ENCODE measurements at places on chromosomes 2 and 18.
A peak's percentile ranks its signal among the peaks of the same experiment; 100 is the strongest.

GRCh38 chr2:198376677-198377076 lies 572.3 kb downstream of the PLCL1 start:
- no peak for DNase-seq

- DNase-seq: no peak
Observed at GRCh38 chr2:71833855-71834560, 313.7 kb downstream of the CYP26B1 start.

DNA sequence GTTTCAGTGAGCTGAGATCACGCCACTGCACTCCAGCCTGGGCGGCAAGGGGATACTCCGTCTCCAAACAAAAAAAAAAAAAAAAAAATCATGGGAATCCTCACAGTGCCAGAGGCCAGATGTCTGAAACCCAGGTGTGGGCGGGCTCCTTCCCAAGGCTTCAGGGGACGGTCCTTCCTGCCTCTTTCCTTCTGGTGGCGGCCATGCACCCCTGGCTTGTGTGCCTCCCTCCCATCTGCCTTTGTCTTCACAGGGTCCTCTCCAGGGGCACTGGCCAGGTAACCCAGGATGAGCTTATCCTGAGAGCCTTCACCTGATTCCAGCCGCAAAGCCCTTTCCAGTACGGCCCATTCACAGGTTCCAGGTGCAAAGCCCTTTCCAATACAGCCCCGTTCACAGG lies 40.9 kb upstream of the GPC1 start:
- DNase-seq: no peak

DNA sequence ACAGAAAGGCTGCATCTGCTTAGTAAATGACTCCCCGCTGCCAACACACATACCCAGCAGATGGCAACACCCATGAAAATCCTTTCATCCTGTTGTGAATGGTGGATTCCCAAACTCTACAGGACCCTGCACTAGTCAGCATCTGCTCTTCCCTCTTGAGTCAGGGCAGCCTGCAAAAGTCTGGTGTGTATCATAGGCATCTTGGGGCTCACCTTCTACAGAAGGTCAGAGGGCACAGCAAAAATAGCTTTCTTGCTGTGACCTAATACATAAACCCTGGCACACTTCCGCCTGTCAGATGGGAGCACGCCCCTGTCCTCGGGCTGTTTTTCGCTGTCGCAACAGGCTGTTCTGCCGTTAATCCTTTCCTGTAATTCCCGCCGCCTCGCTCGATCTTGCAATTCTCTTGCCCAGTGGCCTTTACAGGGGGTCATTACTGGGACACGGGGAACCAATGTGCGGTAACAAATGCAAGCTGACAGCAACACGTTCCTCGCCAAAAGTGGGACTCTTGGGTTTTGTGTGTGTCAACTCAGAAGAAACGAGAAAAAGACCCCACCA lies 19.9 kb upstream of the SCYGR1 start:
- no peak for DNase-seq

GRCh38 chr2:34985474-34985873 lies 1370.1 kb upstream of the CRIM1 start:
- DNase-seq: no peak

DNA sequence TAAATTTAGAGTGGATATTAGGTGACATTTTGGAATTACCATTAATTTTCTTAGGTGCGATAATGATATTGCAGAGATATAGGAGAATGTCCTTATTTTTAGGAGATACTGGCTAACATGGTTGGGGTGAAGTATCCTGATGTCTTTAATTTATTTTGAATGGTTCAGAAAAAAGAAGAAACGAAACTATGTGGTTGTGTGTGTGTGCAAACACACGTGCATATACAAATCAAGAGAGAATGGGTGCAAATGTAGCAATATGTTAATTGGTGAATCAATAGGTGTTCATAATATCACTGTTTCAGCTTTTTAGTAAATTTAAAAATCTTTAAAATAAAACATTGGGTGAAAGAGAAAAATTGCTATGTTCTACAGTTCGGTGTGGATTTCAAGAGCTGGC lies 140.9 kb downstream of the DIS3L2 start:
- DNase-seq: no peak

- no peak for DNase-seq
Observed at GRCh38 chr2:198411936-198412335, 607.5 kb downstream of the PLCL1 start.

DNA sequence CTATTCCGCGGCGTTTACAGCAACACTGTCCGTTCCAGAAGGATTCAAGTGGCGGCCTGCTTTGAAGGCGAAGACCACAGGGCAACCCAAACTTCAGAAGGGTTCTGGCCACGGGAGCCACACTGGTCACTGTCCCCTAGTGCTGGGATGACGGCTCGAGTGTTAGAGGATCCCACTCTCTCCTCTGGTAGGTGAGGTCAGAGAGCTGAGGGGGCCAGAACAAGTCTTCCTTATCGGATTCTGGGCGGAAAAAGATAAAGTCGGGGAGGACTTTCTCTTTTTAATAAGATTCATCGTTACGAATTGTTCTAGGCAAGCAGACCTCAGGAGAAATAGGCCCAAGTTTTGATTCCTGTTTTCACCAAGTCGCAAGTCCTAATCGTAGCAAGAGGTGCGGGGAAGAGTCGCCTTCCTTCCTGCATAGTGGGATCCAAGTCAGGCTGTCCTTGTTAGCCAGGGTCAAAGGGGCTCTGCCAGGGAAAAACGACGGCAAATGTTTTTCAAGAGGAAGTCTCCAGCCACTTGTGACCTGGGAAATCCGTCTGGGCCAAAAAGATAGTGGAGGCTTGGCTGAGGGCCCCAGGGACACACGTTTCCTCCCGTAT lies 864 bp upstream of the MYL12A start:
- DNase-seq: no peak

GRCh38 chr2:210224941-210225672 lies at the start of gene ACADL:
Gene ACADL (minus strand): TSS chr2:210225447. CDS start chr2:210225263, 184 bp downstream.
- no peak for DNase-seq

- DNase-seq: peak; percentile 94
Observed at GRCh38 chr2:26982102-26982742, 11.8 kb downstream of the MAPRE3 start.

GRCh38 chr2:127226520-127227263 lies 6.6 kb upstream of the CYP27C1 start:
- DNase-seq: no peak

DNA sequence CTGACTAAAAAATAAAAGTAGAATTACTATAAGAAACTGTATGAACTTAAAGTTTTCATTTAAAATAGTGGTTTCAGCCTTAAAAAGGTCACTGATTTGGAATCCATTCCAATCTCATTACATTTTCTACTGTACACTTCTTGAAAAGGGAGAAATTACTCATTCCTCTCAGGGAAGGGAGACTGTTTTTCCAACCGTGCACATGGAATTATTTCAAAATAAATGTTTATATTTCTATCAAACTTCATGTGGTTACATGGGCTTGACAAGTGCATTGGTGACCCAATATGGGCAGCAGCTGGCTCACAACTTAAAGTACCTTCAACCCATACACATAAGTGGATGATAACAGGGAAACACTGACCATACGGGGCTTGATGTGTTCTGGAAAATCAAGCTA lies 324.5 kb upstream of the THUMPD2 start:
- no peak for DNase-seq

DNA sequence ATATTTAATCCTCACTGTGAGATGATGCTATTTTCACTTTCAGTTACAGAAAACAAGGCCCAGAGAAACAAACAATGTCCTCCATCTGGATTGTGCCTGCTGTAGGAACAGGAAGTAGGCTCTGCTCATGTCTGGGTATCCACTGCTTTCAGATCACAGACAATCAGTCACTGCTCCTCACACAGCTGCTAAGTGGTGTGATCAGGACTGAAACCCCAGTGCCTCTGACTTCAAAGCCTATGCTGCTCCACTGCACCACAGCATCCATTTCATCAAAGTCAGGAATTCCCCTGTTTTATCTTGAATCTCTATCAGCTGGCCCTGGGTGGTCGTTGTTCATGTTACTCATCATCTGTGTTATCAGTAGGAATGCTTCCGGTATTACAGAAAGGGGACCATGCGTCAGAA lies 303.8 kb upstream of the TRIB2 start:
- DNase-seq: no peak

- no peak for DNase-seq
Observed at GRCh38 chr18:22179174-22179573, 9.8 kb downstream of the GATA6 start.

DNA sequence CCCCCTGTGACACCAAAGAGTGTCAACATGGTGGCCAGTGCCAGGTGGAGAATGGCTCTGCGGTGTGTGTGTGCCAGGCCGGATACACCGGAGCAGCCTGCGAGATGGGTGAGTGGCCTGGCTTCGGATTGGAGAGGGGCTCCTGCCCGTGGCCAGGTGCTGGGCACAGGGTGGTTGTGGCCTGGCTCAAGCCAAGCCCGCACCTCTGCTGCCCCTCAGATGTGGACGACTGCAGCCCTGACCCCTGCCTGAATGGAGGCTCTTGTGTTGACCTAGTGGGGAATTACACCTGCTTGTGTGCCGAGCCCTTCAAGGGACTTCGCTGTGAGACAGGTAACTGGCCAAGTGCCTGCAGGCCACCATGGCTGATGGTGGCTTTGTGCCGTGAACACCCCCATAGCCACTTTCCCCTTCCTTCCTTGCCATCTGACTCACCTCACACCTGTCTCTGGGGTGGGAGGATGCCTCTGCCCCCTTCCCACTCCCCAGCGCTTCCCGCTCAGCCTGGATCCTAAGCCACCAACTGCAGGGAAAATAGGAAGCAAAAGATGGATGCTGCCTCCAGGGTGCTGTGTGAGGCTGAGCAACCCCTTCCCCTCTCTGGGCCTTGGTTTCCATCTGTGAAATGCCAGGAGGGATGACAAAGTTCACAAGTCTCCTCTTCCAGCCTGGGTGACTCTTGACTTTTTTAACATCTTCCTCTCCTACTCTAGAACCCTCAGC lies 41.8 kb downstream of the SNED1 start:
- DNase-seq: no peak

DNA sequence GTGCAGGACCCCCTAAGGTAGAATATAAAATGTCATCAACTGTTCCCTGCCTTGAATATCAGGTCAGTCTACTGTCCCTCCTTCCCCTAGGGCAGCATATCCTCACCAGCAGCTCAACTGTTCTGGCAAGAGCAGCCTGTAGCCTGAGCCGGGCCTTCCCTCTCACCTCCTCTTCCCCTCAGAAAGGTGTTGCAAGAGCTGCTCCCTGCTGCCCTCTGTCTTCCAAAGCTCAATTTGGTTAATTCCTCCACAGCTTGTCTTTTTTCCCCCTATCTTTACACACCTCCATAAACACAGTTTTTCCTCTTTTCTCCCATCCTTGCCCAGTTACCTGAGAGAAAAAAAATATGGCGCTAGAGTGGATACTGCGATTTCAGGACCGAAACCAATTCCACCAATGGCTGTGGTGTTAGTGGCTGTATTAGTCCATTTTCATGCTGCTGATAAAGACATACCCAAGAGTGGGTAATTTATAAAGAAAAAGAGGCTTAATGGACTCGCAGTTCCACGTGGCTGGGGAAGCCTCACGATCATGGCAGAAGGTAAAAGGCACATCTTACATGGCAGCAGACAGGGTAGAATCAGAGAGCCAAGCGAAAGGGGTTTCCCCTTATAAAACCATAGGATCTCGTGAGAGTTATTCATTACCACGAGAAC lies 184.7 kb downstream of the MREG start:
- no peak for DNase-seq

- no peak for DNase-seq
Observed at GRCh38 chr18:63336366-63337099, 17.0 kb upstream of the BCL2 start.

DNA sequence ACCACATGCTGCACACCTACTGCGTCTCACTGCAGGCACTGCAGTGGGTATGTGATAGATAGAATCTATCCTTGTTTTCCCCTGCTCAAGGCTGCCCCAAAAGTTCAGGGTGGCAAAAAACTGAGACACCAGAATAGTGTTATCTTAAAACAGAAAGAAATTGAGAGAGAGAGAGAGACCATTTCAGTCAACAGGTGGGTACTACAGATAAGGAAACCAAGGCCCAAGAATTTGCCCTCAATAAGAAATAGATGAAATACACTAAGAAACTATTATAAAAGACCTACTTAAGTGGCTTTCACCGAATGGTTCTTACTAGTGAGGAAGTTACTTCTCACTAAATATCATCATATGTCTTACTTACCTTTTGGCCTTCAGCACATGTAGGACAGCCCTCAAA lies 27.9 kb downstream of the EPG5 start:
- DNase-seq: no peak

- DNase-seq: no peak
Observed at GRCh38 chr2:73259704-73260337, 24.5 kb downstream of the FBXO41 start.

GRCh38 chr2:3847397-3848052 lies 144.2 kb downstream of the DCDC2C start:
- DNase-seq: no peak

DNA sequence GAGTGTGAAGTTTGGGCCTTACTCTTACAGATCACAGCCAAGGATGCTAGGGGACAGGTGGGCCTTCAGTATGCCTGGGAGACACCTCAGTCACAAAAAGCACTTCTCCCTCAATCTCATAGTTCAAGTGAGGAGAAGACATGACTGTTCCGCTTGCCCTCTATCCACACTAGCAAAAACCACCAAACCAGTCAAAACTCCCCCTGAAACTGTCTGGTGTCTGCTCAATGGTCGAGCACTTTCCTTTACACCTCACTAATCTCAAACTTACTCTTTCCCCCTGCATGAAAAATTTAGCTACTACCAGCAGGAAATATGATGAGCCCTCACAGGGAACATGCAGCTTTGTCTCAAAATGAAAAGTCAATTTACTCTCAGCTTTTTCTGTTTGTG lies 232.2 kb downstream of the TRIB2 start:
- no peak for DNase-seq

GRCh38 chr2:164178835-164179465 lies 442.3 kb downstream of the GRB14 start:
- no peak for DNase-seq

- DNase-seq: no peak
Observed at GRCh38 chr2:164032995-164033394, 297.2 kb upstream of the FIGN start.

- DNase-seq: no peak
Observed at GRCh38 chr18:72206814-72207213, 337.3 kb downstream of the CBLN2 start.

- DNase-seq: no peak
Observed at GRCh38 chr18:12086249-12086648, 7.4 kb upstream of the ANKRD62 start.

DNA sequence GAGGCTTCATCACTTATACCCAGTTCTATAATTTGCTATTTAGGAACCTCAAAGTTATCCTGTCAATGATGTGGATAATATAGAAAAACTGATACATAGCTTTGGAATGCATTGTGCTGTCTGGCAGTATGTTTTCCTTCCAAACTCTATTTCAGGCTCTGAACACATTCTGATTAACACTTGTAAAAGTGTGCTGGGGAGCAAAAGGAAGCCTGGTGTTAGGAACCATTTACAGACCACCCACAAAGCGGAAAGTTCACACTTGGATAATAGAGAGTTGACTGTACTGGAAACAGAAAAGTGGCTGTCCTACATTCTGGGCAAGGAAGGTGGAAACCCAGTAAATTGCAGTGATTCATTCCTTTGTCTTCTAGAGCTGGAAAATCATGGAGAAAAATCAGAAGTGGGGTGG lies 114.5 kb upstream of the ZFP36L2 start:
- DNase-seq: no peak

GRCh38 chr18:45321520-45321919 lies 293.8 kb upstream of the SLC14A2 start:
- DNase-seq: no peak

- DNase-seq: no peak
Observed at GRCh38 chr2:33033606-33034081, 86.9 kb downstream of the LTBP1 start.
